ENCODE measurements at places on chromosomes 2 and 18.

DNA sequence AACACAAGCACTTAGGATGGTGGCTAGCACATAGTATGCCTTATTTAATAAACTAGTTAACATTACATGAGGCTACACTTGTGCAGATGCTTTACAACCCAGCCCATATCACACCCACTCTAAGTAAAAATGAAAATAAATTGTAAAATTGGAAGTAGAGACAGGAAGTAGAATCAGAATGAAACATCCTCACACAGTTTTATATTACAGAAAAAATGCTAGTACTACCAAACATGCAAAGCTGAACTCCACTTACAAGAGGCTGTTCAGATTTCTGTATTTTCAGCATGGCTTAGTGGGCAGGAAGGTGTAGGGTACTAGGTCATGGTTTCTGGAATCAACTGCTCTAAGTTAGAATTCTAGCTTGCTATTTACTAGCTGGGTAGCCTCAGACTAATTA is 18.2 kb upstream of the CRIM1 start:
- no peak for DNase-seq

DNA sequence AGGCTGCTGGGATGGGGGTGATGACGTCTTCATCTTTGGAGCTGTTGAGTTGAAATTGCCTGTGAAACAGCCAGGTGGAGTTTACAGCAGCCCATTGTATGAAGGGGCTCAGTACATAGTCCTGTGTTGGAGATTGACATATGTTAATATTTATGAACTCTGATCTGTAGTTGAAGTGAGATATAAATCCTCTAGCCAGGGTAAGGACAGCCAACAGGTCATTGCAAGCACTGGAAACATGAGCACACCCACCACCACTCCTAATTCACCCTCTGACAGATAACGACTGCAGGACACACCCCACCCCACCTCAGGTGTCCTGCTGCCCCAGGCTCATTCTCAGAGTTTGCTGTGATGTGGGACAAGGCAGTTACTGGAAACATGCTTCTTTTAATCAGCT is 112.4 kb upstream of the TRIB2 start:
- no peak for DNase-seq

DNA sequence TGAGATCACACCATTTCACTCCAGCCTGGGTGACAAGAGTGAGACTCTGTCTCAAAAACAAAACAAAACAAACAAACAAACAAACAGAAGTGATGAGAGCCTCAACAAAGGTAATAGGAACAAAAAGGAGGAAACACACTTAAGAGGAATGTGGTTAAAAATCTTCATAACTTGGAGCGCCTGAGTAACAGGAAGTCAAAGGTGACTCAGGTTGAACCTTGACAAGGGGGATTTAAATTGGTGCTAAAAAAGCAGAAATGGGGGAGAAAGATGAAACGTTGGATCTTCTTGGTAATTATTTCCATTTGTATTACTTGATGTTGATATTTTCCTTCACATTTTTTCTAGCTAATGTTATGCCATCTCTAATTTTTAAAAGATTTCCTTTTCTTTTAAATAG is 318.5 kb upstream of the TCF4 start:
- DNase-seq = no peak

DNA sequence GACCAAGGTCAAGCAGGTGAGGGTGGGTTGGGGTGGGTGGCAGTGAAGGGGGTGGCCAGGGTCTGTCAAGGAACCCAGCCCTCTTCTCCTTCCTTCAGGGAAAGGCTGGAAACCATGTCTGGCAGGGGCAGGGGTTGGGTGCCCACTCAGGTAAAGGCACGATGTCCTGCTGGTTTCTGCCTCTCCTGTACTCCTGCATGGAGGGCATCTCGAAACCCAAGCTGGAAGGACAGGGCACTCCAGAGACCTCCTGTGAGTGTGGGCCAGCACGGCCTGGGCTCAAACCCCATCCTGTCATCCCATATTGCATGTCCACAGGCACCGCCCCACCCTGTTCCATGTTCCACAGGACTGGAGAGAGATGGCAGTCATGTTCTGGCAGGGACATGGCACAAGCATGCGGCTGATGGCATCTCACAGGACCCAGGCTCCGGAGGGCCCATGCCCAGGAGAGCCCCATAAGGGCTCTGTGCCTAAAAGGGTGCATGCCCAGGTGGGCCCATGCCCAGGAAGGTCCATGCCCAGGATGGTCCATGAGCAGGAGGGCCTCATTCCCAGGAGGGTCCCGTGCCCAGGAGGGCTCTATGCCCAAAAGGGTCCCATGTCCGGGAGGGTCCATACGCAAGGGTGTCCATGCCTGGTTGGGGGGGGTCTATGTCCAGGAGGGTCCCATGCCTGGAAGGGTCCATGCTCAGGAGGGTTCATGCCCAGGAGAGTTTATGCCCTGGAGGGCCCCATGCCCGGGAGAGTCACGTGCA is 6.4 kb downstream of the GPR35 start:
- DNase-seq = no peak

- DNase-seq = no peak
Observed at GRCh38 chr2:123015186-123015585, 1009.9 kb upstream of the CNTNAP5 start.

All from HS-27A (cell line).